ENCODE measurements at places on chromosomes 6 and 20. TPM values are rescaled to one million over a fixed set of nuclear protein-coding genes. Genes with fewer than 3 reads are reported as not detected.
A peak's percentile ranks its signal among the peaks of the same experiment; 100 is the strongest.

WASF1 gene
- total RNA-seq, result 8.8 TPM

PBOV1 gene
- total RNA-seq, result not detected

MICB gene
- total RNA-seq, result 1.0 TPM

GRCh38 chr20:62216636-62217566 is 3.2 kb downstream of the HRH3 start:
- H3K4me3 ChIP-seq, result no peak overlapping the region
- no peak for DNase-seq
- H3K27ac ChIP-seq, result no peak overlapping the region
- no peaks in the 10 kb centered on the region for H3K36me3 ChIP-seq

DNA sequence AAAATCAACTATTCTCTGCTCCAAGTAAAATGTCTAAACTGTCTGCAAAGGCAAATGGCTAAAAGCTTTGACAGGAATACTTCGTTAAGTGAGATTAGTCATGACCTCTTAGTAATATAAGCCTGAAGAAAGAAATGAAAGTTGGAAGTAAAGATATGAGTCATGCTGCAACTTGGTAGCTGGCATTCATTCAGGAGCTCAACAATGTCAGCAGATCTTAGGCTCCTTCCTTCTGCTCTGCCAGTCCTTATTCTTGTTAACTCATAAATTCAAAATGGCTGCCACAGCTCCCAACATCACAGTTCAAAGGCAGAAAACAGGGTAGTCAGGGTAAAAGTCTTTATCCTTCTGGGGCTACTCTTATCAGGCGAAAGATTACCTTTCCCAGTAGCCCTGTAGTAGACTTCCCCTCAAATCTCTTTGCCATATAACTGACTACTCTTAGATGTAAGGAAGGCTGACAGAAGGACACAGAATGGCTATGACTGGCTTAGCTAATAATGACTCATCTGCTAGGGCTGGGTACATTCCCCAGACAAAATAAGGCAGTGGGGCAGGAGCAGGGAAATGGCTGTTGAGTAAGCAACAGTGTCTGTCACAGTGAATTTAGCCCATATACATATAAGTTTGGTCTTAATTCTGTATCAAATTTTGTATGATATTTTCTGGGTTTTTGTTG is 24.4 kb upstream of the C6orf62 start:
- no peaks in the 10 kb centered on the region for H3K27me3 ChIP-seq
- H3K4me1 ChIP-seq, result no peaks in the 10 kb centered on the region
- no peak overlapping the region for H3K4me3 ChIP-seq
- H3K27ac ChIP-seq, result no peak overlapping the region
- no peak for DNase-seq

- no peaks in the 10 kb centered on the region for H3K36me3 ChIP-seq
- H3K4me3 ChIP-seq, result no peak overlapping the region
- no peak overlapping the region for H3K27ac ChIP-seq
- no peak for DNase-seq
- peaks cover 25% of the 10 kb centered on the region for H3K27me3 ChIP-seq
Observed at GRCh38 chr6:168277274-168277669, 42.3 kb downstream of the DACT2 start.

GRCh38 chr6:152343735-152344360 is 293.3 kb downstream of the SYNE1 start:
- H3K27ac ChIP-seq, result no peak overlapping the region
- no peaks in the 10 kb centered on the region for H3K27me3 ChIP-seq
- H3K4me3 ChIP-seq, result no peak overlapping the region
- no peaks in the 10 kb centered on the region for H3K4me1 ChIP-seq

GRCh38 chr6:4632421-4632820 is 143.8 kb upstream of the CDYL start:
- no peaks in the 10 kb centered on the region for H3K27me3 ChIP-seq
- H3K27ac ChIP-seq, result no peak overlapping the region
- no peaks in the 10 kb centered on the region for H3K4me1 ChIP-seq
- no peak overlapping the region for H3K4me3 ChIP-seq
- no peaks in the 10 kb centered on the region for H3K36me3 ChIP-seq
- no peak for DNase-seq

- no peak overlapping the region for H3K27ac ChIP-seq
- H3K36me3 ChIP-seq, result no peaks in the 10 kb centered on the region
- no peaks in the 10 kb centered on the region for H3K27me3 ChIP-seq
- no peaks in the 10 kb centered on the region for H3K4me1 ChIP-seq
Observed at GRCh38 chr6:65771946-65772345, 64.9 kb upstream of the EYS start.

GRCh38 chr6:162149786-162150185 is 577.8 kb downstream of the PRKN start:
- H3K27me3 ChIP-seq, result no peaks in the 10 kb centered on the region
- no peaks in the 10 kb centered on the region for H3K4me1 ChIP-seq
- no peak overlapping the region for H3K4me3 ChIP-seq
- H3K27ac ChIP-seq, result no peak overlapping the region

GRCh38 chr20:51211191-51211590 is 188.3 kb upstream of the KCNG1 start:
- no peak for DNase-seq
- no peak overlapping the region for H3K4me3 ChIP-seq
- H3K36me3 ChIP-seq, result no peaks in the 10 kb centered on the region
- peaks cover 6% of the 10 kb centered on the region for H3K4me1 ChIP-seq
- H3K27ac ChIP-seq, result no peak overlapping the region

DNA sequence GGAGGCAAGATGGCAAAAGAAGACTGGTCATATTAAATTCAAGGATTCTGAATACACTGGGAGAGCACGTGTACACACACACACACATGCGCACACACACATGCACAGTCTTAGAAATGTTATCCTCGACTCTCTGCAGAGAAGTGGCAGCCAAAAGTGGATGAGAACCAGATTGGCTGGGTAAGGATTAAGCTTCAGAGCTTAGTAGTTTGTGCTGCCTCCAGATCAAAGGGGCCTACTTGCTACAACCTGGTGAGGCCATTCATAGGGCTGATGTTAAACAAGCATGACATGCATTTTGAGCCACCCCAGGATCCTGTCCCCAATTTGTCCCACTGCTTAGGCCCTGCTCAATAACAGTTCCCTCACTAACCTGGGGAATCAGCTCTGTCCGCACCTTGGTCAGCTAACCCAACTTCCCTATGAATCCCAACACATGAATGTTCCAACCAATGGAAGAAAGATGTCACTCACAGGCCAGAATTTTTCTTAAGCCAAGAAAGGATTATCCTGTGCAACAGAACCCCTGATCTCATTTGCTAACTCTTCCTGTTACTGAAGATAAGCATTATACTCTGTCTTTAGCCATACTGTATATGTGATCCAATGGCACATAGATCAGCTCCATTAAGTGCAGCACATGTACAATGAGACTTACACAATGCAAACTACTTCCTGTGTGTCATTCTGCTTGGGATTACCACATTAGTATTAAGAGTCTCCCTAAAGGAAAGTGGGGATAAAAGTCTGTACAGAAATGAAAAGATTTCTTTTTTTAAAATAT is 31.0 kb downstream of the TOMM6 start:
- H3K4me1 ChIP-seq, result no peaks in the 10 kb centered on the region
- no peaks in the 10 kb centered on the region for H3K27me3 ChIP-seq
- no peaks in the 10 kb centered on the region for H3K36me3 ChIP-seq
- H3K27ac ChIP-seq, result no peak overlapping the region

- H3K4me3 ChIP-seq, result no peak overlapping the region
- no peaks in the 10 kb centered on the region for H3K36me3 ChIP-seq
- DNase-seq, result no peak
- no peak overlapping the region for H3K27ac ChIP-seq
Observed at GRCh38 chr20:48098866-48099265, 313.6 kb upstream of the SULF2 start.

- H3K27ac ChIP-seq, result no peak overlapping the region
- H3K36me3 ChIP-seq, result no peaks in the 10 kb centered on the region
- H3K4me3 ChIP-seq, result no peak overlapping the region
Observed at GRCh38 chr6:3769610-3770009, 18.1 kb upstream of the PXDC1 start.

GRCh38 chr6:5997420-5997987 is 9.2 kb downstream of the NRN1 start:
- peak overlapping the region; percentile 95 for H3K27ac ChIP-seq
- DNase-seq, result no peak
- H3K4me1 ChIP-seq, result peaks cover 24% of the 10 kb centered on the region

GRCh38 chr6:33613146-33613794 is 7.9 kb upstream of the ITPR3 start:
- no peak overlapping the region for H3K4me3 ChIP-seq
- no peak for DNase-seq
- H3K4me1 ChIP-seq, result peaks cover 46% of the 10 kb centered on the region
- H3K36me3 ChIP-seq, result no peaks in the 10 kb centered on the region
- no peaks in the 10 kb centered on the region for H3K27me3 ChIP-seq

- no peak overlapping the region for H3K4me3 ChIP-seq
- no peaks in the 10 kb centered on the region for H3K27me3 ChIP-seq
- peak overlapping the region; percentile 23 for H3K27ac ChIP-seq
- H3K36me3 ChIP-seq, result no peaks in the 10 kb centered on the region
- no peaks in the 10 kb centered on the region for H3K4me1 ChIP-seq
Observed at GRCh38 chr6:53335224-53335994, 13.3 kb downstream of the ELOVL5 start.

Data from tibial nerve (tissue), 4 donors.